Lung (tissue), 17 donors: ENCODE measurements at places on chromosomes 1 and 21.

- H3K27me3 ChIP-seq: no peaks in the 10 kb centered on the region
- no peak overlapping the region for H3K4me3 ChIP-seq
- peak; percentile 33 for DNase-seq
- H3K36me3 ChIP-seq: no peaks in the 10 kb centered on the region
Measured at GRCh38 chr1:109156916-109157385, 43.0 kb downstream of the ELAPOR1 start.

DNA sequence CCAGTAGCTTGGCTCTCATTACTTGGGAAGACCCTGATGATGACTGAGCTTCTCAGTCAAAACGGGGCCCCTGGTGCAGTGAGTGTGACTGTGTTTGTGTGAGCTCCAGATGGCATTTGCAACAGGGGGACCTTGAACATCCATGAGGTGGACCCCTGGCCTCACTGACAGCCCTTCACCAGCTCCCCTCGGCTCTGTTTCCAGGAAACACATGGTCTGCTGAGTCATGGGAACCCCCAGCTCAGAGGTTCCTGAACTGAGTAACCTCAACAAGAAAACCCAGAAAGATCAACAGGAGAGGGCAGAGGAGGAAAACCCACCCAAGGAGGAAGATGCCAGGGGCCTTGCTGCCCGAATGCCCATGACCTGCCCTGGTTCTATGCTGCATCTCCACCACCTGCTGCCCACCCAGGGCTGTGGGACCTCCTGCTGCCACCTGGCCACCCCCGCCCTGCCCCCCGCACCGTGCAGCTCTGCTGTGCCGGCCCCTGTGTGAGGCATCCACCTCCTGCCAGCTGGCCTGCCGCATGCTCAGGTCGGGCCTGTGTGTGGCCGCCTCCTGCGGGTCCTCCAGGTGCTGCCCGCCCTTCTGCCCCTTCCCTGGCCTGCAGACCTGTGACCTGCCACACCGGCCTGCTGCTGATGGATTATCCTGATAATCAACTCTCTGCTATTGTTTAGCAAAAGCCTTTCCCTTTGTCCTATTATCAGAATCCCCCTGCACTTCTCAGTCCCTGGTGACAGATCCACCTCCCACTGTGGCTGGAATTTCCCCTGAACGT is 4.2 kb upstream of the KRTAP12-1 start:
- peaks cover 18% of the 10 kb centered on the region for H3K27me3 ChIP-seq
- H3K36me3 ChIP-seq: no peaks in the 10 kb centered on the region
- no peak overlapping the region for H3K27ac ChIP-seq
- no peaks in the 10 kb centered on the region for H3K4me1 ChIP-seq

GRCh38 chr21:31660591-31660990 is 1.1 kb downstream of the SOD1 start:
- H3K36me3 ChIP-seq: peaks cover 2% of the 10 kb centered on the region
- H3K4me1 ChIP-seq: peaks cover 17% of the 10 kb centered on the region
- H3K27ac ChIP-seq: no peak overlapping the region
- DNase-seq: no peak
- no peaks in the 10 kb centered on the region for H3K27me3 ChIP-seq
- peak overlapping the region; percentile 90 for H3K4me3 ChIP-seq

DNA sequence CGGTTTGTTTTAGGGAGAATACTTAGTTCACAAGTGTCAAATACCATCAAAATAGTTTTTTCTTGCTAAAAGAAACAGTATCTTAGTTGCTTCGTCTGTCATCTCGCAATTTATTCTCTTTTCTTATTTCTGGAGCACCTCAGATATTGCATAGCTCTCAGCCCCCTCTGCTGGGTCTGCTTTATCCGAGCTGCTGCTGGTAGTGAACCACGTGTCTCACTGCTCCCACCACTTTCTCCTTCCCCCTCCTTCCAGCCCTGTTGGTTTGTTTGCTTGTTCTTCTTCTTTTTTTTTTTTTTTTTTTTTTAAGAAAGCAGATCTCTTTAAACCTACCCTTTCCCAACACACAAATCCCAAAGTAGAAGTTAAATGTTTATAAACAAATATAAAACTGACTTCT is 170.8 kb downstream of the EDEM3 start:
- no peak overlapping the region for H3K27ac ChIP-seq
- no peak overlapping the region for H3K4me3 ChIP-seq
- peaks cover 5% of the 10 kb centered on the region for H3K4me1 ChIP-seq

DNA sequence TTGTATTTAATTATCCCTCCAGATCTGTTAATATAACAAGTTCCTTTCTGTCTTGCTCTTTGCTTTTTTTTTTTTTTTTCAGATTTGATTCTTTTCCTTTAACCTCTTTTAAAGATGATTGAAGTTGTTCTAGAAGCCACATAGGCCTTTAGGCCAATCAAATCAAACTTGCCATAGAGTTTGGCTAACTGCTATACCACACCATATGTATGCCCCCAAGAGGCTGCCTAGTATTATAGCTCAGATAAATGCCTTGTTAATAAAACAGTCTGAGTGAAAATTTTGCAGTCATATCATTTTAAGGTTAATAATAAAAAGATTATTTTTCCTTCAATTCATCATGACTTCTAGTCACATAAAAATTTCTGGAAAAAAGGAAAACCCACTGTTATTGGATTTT is 696.0 kb upstream of the CHRM3 start:
- no peaks in the 10 kb centered on the region for H3K27me3 ChIP-seq
- H3K27ac ChIP-seq: no peak overlapping the region
- no peak for DNase-seq
- H3K36me3 ChIP-seq: no peaks in the 10 kb centered on the region
- no peaks in the 10 kb centered on the region for H3K4me1 ChIP-seq
- H3K4me3 ChIP-seq: no peak overlapping the region

DNA sequence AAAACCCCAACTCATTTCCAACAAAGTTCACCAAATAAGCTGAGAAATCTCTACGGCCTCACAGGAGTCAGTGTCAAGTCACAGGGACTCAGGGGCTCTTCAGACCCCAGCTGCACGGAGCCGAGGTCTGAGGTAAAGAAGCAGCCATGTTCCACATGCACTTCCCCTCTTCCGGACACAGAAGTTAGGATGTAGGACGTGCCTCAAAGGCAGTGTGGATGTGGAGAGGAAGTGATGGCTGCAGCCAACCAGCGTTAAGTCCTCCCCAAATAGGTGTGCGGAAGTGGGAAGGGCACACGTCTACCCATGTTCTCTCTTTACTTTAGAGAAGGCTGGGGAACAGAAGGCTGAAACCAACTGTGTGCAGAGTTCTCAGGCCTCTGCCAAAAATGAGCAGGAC is 14.6 kb upstream of the NCF2 start:
- H3K4me1 ChIP-seq: no peaks in the 10 kb centered on the region
- no peak for DNase-seq
- no peaks in the 10 kb centered on the region for H3K36me3 ChIP-seq
- no peaks in the 10 kb centered on the region for H3K27me3 ChIP-seq
- peak overlapping the region; percentile 9 for H3K27ac ChIP-seq

DNA sequence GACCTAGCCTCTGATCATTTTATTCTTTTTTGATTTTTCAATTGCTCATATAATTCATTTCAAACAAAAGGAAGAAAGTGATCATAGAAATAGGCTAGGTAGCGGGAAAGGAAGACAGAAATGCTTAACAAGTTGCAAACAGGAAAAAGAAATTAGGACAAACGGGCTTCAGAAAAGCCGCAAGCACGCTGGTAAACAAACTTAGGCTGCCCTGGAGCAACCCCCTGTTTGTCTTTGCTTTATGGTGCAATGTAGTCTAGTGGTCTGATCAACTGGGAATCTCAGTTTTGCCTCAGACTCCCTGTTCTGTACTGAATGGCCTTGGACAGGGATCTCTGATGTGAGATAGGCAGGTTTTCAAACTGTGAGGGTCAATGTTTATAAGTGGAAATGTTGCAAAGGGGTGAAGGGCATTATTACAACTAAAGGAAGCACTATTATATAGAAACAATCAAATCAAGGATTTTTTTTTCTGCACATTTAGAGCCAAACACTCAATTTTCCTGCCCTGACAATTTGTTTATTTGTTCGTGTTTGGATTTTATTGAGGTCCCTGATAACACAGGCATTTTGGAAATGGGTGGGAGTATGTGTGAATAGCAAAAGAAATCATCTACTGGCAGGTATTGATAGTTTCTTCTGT is 146.8 kb upstream of the NRIP1 start:
- no peaks in the 10 kb centered on the region for H3K36me3 ChIP-seq
- no peak overlapping the region for H3K4me3 ChIP-seq
- no peaks in the 10 kb centered on the region for H3K4me1 ChIP-seq
- DNase-seq: no peak

GRCh38 chr1:2283371-2283990 is 55.4 kb downstream of the SKI start:
- DNase-seq: no peak
- no peaks in the 10 kb centered on the region for H3K27me3 ChIP-seq
- no peaks in the 10 kb centered on the region for H3K36me3 ChIP-seq
- H3K4me3 ChIP-seq: no peak overlapping the region
- H3K27ac ChIP-seq: peak overlapping the region; percentile 3
- peaks cover 36% of the 10 kb centered on the region for H3K4me1 ChIP-seq

DNA sequence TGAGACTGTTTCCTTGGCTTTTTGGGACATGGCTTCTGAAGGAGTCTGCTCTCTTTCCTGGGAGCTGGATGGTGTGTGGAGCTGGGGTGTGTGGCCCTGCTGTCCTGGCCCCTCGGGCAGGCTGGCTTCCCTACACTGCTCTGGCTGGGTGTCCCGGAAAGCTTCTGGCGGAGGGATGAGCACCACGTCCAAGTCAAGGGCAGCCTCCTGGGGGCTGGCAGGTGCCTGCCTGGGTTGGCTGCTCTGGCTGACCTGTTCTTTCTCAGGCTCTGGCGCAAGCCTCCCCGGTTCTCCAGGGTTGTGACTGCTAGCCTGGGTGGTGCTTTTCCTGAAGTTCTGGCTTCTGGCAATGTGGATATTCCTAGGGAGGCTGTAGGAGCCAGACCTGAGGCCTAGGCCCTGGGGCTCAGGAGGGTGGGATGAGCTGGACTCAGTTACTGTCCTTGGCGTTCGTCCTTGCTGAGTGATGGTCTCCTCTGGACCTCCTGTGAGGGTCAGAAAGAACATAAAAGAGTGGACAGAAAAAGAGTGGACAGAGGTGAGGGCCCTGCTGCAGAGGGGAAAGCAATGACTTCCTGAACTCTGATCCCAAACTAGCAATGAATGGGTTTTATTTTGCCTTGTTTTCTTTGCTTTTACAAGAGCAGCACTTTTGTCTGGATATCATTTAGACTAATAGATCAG is 9.4 kb downstream of the C1orf116 start:
- no peaks in the 10 kb centered on the region for H3K36me3 ChIP-seq
- no peaks in the 10 kb centered on the region for H3K27me3 ChIP-seq
- H3K4me3 ChIP-seq: no peak overlapping the region
- no peak for DNase-seq
- H3K27ac ChIP-seq: peak overlapping the region; percentile 95

DNA sequence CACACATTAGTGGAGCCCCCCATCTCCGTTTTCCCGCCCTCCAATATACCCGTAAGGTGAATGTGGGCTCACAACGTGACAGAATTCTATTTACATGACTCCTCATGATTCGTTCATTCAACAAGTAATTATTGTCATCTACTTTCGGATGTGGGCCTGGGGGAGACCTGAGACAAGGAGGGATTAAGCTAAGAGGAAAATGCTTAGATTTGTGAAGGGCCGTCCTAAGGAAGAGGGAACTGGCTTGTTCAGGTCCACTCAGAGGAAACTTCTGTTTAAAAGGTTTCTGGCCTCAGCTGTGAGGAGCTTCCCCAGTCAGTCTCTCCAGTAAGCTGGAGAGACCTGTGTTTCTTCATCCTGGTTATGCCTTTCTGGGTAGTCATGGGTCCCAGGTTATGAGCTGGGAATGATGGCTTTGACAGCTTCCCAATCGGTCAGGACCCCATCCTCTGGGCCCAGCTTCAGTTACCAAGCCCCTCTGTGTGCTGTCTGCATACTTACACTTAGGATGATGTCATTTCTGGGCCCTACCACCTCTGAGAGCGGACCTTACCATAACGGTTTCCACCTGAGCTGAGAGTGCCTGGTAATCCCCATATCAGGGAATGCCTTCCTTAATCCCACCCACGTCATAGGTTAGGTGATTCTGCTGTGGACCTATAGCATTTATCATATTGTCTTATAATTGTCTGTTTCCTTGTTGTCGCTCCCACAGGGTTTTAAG is 687 bp upstream of the ERI3 start:
- no peaks in the 10 kb centered on the region for H3K27me3 ChIP-seq
- H3K27ac ChIP-seq: no peak overlapping the region
- H3K4me3 ChIP-seq: no peak overlapping the region

DNA sequence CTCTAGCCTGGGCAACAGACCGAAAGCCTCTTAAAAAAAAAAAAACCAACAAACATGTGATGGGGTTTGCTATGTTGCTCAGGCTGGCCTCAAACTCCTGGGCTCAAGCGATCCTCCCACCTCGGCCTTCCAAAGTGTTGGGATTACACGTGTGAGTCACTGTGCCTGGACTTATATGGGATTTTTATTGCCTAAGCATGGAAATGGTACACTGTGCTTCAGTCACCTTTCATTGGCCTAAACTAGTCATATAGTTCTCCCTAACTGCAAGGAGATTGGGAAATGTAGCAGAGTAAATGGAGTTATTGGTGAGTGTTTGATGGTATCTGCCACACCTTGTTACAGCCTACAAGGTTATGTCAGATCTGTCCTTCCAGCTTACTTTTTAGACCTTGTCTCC is 17.2 kb upstream of the MEF2D start:
- no peaks in the 10 kb centered on the region for H3K27me3 ChIP-seq
- no peak overlapping the region for H3K27ac ChIP-seq
- no peaks in the 10 kb centered on the region for H3K36me3 ChIP-seq
- no peak overlapping the region for H3K4me3 ChIP-seq
- H3K4me1 ChIP-seq: peaks cover 3% of the 10 kb centered on the region

DNA sequence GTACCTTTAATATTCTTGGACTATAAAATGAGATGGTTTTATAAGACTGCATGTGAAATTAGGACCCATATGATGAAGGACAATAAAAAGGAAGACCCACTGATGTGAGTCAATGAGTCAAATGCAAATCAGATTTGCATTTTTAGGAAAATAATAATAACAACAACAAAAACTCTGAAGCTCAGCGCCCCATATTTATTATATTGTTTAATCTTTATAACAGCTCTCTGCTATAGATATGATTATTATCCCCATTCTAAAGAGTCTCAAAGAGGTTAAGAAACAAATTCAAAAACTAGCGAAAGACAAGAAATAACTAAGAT is 850 bp upstream of the SELL start:
- H3K4me3 ChIP-seq: no peak overlapping the region
- no peak overlapping the region for H3K27ac ChIP-seq
- H3K36me3 ChIP-seq: no peaks in the 10 kb centered on the region
- DNase-seq: no peak

- H3K4me3 ChIP-seq: no peak overlapping the region
- DNase-seq: peak; percentile 83
- H3K4me1 ChIP-seq: peaks cover 7% of the 10 kb centered on the region
- H3K36me3 ChIP-seq: peaks cover 28% of the 10 kb centered on the region
Measured at GRCh38 chr1:11842154-11843041, 5.2 kb downstream of the NPPA start.

- H3K4me3 ChIP-seq: peak overlapping the region; percentile 90
- peaks cover 6% of the 10 kb centered on the region for H3K36me3 ChIP-seq
- H3K4me1 ChIP-seq: peaks cover 15% of the 10 kb centered on the region
- H3K27ac ChIP-seq: peak overlapping the region; percentile 82
- DNase-seq: no peak
- no peaks in the 10 kb centered on the region for H3K27me3 ChIP-seq
Measured at GRCh38 chr1:179080866-179081686, 794 bp upstream of the TOR3A start.

GRCh38 chr1:12434174-12434573 is 183.8 kb downstream of the DHRS3 start:
- DNase-seq: peak; percentile 38
- H3K27ac ChIP-seq: peak overlapping the region; percentile 79
- H3K4me1 ChIP-seq: peaks cover 23% of the 10 kb centered on the region
- H3K36me3 ChIP-seq: no peaks in the 10 kb centered on the region
- no peak overlapping the region for H3K4me3 ChIP-seq

GRCh38 chr21:28683982-28684752 is 308.5 kb downstream of the LTN1 start:
- H3K36me3 ChIP-seq: no peaks in the 10 kb centered on the region
- no peak overlapping the region for H3K4me3 ChIP-seq
- no peak for DNase-seq
- H3K27ac ChIP-seq: no peak overlapping the region
- no peaks in the 10 kb centered on the region for H3K4me1 ChIP-seq
- H3K27me3 ChIP-seq: no peaks in the 10 kb centered on the region
